Stimulated activated CD4-positive, alpha-beta T cell treated with anti-CD3 and anti-CD28 coated beads, Interleukin-15, amount 100 ng/mL, for 48 hours (primary cell): ENCODE measurements at places on chromosomes 1 and 21.

GRCh38 chr1:16631248-16632043 is 18.1 kb upstream of the NBPF1 start:
- no peak for DNase-seq

GRCh38 chr1:162361349-162361748 is 15.3 kb downstream of the SPATA46 start:
- DNase-seq, result no peak

GRCh38 chr1:77134359-77134758 is 84.9 kb downstream of the PIGK start:
- no peak for DNase-seq

DNA sequence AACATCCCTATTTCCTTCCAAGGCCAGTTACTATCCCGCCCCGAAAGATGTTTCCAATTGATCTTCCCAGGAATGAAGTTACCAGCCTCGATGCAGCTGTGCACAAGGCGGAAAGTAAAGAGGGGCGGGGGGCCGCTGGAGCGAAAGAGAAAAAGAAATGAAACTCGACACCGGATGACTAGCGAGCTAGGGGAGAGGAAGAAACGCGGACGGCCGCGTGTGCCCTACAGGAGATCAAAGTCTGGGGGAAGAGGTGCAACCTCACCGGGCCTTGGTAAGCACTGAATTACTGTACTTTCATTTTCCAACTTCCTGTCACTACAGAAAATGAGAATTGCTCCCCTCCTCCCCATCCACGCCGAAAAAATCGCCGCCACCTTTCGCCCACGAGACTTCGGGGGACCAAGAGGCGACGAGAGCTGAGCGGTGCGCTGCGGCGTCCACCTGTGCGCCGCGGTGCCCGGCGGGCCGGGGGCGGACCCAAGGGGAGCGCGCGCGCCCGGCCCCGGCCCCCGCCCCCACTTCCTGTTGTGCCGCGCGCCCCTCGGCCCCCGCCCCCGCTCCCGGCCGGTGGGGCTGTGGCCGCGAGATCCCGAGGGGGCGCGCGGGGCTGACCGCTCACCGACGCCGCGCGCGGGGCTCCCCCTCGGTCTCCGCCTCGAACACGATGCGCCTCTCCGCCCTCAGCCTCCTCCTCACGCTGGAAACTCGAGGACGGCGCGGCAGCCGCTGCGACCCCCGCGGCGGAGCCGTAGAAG is 622 bp downstream of the ELK4 start:
- peak; percentile 83 for DNase-seq

DNA sequence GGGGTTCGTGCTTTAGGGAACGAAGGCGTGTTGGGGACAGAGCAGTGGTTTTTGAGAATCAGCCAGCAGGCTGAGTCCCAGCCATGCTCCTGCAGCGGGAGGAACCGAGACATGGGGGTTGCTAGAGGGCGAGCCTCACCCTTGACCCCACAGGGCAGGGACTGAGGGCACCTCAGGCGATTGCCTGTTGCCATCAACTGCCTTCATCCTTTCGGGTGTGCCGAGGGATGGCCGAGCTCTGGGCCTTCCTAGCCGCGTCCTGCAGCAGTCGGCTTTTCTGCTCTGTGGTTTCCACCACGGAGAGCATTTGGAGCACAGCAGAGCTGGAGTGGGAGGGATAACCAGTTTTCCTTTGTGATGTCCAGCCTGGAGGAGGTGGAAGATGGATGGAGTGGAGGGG is 13.3 kb downstream of the SPSB1 start:
- DNase-seq, result no peak

DNA sequence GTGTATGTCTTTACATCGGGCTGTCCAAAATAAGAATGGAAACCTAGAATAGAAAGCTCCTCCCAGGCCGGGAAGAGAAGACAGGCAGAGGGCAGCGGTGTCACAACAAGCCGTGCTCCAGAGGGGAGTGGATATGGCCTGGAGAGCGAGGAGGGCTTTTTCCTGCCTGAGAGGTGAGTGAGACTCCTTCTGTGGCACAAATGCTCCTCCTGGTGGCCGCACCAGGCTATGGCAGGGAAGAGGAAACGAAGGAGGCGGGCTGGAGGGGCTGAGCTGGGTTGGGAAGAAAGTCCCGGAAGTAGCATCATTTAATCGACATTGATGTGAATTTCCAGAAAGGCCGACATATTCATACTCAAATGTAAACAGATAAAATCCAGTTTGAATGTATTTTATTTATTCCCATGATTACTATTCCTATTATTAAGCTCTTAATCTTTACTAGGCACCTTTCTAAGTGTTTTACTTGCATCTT is 54.7 kb downstream of the MEF2D start:
- peak; percentile 60 for DNase-seq

DNA sequence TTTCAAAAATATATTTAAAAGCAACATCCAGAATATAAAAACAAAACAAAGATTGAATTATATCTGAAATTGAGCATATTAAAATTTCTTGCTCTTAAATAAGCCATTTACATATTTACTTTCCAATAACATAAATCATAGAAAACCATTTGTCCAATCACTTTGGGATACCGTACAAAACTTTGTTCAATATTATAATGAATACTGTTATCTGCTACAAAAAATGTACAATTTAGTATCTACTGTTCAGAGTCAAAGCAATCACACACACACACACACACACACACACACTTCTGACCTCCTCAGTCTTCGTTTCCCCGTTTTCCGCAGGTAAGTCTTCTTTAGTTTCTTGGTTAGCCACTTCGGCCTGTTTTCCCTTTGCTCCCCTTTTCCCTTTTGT is 4.0 kb downstream of the HMGN1 start:
- no peak for DNase-seq
